ENCODE measurements at places on chromosomes 6 and 20. TPM values are rescaled to one million over a fixed set of nuclear protein-coding genes. Genes with fewer than 3 reads are reported as not detected.

DNA sequence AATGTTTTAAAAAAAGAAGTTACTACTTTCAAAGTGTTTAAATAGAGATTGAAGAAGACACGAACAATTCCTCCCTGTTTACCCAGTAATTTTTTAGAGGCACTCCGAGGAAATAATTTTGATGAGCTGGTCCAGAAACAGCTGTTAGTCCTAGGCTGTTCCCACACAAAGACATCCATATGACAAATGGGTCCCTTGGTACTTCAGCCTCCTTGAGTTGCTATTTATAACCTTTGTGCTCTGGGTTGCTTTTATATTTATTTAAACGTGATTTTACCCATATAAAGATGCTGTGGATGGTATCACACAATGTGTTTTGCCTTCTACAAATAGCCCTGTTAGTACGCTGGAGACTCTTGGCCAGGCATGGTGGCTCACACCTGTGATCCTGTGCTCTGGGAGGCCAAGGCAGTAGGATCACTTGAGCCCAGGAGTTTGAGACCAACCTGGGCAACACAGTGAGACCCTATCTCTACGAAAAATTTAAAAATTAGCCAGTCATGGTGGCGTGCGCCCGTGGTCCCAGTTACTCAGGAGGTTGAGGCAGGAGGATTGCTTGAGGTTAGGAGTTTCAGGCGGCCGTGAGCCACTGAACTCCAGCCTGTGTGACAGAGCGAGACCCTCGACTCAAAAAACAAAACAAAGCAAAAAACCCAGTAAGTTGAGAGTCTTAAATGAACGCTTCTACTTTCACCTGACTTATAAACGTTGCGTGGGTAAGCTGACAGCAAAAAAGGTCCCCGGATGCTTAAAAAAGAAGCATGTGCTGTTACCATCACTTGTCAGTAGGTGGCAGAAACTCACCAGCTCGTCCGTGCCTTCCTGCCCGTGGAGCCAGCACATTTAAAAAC, 56.9 kb upstream of the ARMH2 start:
- no peak overlapping the region for H3K27ac ChIP-seq
- DNase-seq: peak; percentile 78
- peaks cover 15% of the 10 kb centered on the region for H3K4me1 ChIP-seq

DNA sequence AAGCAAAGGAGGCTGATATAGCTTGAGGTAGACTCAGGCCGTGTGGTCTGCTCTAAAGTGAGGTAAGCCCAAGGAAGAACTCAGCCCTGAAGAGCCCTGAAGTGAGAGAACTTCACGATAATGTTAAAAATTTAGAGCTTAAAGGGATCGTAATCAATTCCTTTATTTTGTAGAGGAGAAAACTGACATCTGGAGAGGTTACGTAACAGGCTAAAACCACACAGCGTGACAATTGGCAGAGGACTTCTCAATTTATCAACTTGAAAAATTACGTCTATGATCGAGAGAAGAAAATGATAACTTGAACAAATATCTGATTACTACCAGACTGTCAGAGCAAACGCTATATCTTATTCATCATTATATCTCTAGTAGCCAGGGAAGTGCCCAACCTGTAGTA, 121.8 kb upstream of the FOXO3 start:
- H3K27ac ChIP-seq: no peak overlapping the region
- no peak for DNase-seq
- H3K4me3 ChIP-seq: no peak overlapping the region
- H3K27me3 ChIP-seq: no peaks in the 10 kb centered on the region
- peaks cover 9% of the 10 kb centered on the region for H3K4me1 ChIP-seq
- H3K36me3 ChIP-seq: no peaks in the 10 kb centered on the region

- no peak for DNase-seq
- H3K27ac ChIP-seq: no peak overlapping the region
- H3K4me1 ChIP-seq: no peaks in the 10 kb centered on the region
- no peaks in the 10 kb centered on the region for H3K36me3 ChIP-seq
- H3K27me3 ChIP-seq: no peaks in the 10 kb centered on the region
- no peak overlapping the region for H3K4me3 ChIP-seq
These were observed 127.4 kb downstream of the ZNF217 start for GRCh38 chr20:53466279-53466678.

- no peak overlapping the region for H3K4me3 ChIP-seq
- no peak for DNase-seq
- H3K27ac ChIP-seq: no peak overlapping the region
- no peaks in the 10 kb centered on the region for H3K36me3 ChIP-seq
- no peaks in the 10 kb centered on the region for H3K27me3 ChIP-seq
These were observed 34.2 kb downstream of the FOXF2 start for GRCh38 chr6:1423578-1423977.

DNA sequence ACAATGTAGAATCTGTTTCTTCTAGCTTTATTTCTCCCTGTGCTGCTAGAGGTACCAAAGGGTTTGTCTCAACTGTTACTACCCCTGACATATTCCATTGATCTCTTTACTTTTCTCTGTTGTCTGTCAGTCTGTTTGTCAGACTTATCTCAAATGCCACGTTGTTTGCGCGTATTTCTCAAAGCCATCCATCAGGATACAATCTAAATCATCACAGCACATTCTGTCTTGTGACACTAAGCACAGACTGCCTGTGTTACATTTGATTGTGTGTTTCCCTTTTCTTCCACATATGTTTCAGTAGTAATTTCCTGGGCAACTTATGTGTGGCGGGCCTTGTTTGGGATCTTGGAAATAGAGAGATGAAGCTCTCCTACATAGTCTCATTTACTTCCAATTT, 30.2 kb upstream of the SERINC3 start:
- no peaks in the 10 kb centered on the region for H3K36me3 ChIP-seq
- H3K27me3 ChIP-seq: no peaks in the 10 kb centered on the region
- H3K4me3 ChIP-seq: no peak overlapping the region
- H3K27ac ChIP-seq: no peak overlapping the region

- peak; percentile 44 for DNase-seq
- peak overlapping the region; percentile 20 for H3K27ac ChIP-seq
- H3K36me3 ChIP-seq: no peaks in the 10 kb centered on the region
These were observed 52.7 kb downstream of the SOD2 start for GRCh38 chr6:159640322-159640721.

GRCh38 chr20:36591854-36592641, 13.5 kb upstream of the RAB5IF start:
- peak; percentile 40 for DNase-seq
- no peaks in the 10 kb centered on the region for H3K27me3 ChIP-seq
- no peaks in the 10 kb centered on the region for H3K36me3 ChIP-seq
- no peak overlapping the region for H3K27ac ChIP-seq

DNA sequence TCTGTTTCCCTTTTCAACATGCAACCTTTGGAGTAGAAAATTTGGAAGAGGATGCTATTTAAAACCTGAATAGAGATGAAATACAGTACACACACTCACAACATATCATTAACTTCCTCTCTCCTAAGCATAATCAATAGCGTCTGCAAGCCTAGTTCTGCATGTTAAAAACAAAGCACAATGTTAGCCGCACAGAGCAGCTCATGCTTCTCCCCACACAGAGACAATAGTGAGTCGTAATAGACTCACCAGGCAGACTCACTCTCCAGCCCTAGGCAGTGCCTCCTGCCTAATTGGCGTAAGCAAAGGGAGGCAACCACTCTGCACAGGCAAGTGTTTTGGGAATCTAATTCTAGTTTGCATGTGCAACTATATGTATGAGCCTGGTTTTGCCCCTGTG, 45.8 kb upstream of the ARID1B start:
- H3K36me3 ChIP-seq: no peaks in the 10 kb centered on the region
- no peak overlapping the region for H3K4me3 ChIP-seq
- H3K27me3 ChIP-seq: no peaks in the 10 kb centered on the region
- no peak overlapping the region for H3K27ac ChIP-seq

DNA sequence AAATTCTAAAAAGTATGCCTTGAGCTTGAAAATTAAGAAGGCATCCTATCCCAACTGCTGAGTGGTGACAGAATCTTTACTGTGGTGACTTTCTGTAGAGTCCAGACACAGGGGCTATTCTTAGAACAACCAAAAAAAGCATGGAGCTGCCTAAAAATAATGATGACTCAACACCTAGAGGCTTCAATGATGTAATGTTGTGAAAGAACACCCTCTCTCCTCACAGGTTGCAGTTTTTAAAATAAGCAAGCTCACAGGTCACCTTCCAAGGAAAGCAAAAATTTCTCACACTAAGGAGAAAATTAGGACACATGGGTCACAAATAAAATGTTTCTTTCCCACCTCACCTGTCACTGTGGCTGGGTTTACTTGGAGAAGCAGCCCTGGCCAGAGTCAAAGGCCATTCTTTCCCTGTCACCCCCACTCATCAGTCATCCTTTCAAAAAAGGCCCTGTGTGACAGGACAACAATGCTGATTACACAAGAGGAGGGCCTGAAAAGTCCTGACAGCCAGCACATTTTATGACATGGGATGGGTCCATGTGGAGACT, 53.5 kb downstream of the RCAN2 start:
- H3K27me3 ChIP-seq: no peaks in the 10 kb centered on the region
- H3K4me3 ChIP-seq: no peak overlapping the region
- H3K4me1 ChIP-seq: no peaks in the 10 kb centered on the region
- no peak for DNase-seq
- no peaks in the 10 kb centered on the region for H3K36me3 ChIP-seq

DNA sequence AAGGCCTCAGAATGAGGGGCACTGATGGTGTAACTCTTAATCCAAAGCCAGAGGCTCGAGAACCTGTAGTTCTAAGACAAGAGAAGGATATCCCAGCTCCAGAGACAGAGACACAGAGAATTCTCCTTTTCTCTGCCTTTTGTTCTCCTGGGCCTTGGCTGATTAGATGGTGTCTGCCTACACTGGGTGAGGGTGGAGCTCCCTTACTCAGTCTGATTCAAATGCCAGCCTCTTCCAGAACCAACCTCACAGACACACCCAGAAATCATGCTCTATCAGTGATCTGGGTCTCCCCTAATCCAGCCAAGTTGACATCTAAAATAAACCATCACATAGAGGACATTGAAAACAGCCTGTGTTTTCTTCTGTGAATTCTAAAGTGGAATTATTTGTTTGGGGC, 68.0 kb upstream of the SMIM28 start:
- DNase-seq: no peak
- no peaks in the 10 kb centered on the region for H3K27me3 ChIP-seq
- no peak overlapping the region for H3K4me3 ChIP-seq
- H3K36me3 ChIP-seq: no peaks in the 10 kb centered on the region

- no peaks in the 10 kb centered on the region for H3K27me3 ChIP-seq
- H3K36me3 ChIP-seq: no peaks in the 10 kb centered on the region
- H3K4me1 ChIP-seq: peaks cover 22% of the 10 kb centered on the region
These were observed at the start of gene TP53RK for GRCh38 chr20:46689082-46689753. TP53RK (minus strand) TSS chr20:46689444; CDS start chr20:46689414, 30 bp downstream.

The IRF4 gene
- total RNA-seq: not detected
